Fibroblast of skin of scalp (primary cell): ENCODE measurements at places on chromosomes 4 and X.
A peak's percentile ranks its signal among the peaks of the same experiment; 100 is the strongest.

- no peak for DNase-seq
Measured at GRCh38 chrX:42028109-42028508, 104.8 kb upstream of the CASK start.

GRCh38 chr4:154490234-154490582 is 1.4 kb downstream of the DCHS2 start:
- no peak for DNase-seq

DNA sequence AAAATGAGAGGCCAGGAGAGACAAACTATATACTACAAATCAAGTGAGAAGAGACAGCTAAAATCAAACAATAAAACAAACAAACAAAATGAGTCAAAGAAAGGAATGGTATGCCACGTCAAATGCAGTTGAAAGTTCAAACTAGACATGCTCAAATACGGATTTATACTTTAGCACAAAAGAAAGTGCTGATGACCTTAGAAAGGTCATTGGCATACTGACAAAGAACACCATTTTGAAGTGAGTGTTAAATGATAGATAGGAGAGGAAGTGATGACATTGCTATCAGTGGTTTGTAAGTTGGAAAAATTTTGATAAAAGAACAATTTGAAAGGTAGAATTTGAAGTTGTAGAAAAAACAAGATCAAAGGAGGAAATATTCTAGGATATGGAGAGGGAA is 55.3 kb downstream of the TECRL start:
- no peak for DNase-seq

GRCh38 chr4:68736813-68737212 is 66.4 kb upstream of the UGT2B15 start:
- DNase-seq = no peak

- DNase-seq = no peak
Measured at GRCh38 chrX:28756175-28756574, 168.9 kb downstream of the IL1RAPL1 start.

GRCh38 chr4:5474756-5475155 is 233.6 kb downstream of the EVC2 start:
- no peak for DNase-seq

GRCh38 chrX:40154250-40154852 is 56.6 kb upstream of the BCOR start:
- DNase-seq = peak; percentile 39

GRCh38 chr4:173124209-173124865 is 44.3 kb upstream of the GALNT7 start:
- DNase-seq = no peak

DNA sequence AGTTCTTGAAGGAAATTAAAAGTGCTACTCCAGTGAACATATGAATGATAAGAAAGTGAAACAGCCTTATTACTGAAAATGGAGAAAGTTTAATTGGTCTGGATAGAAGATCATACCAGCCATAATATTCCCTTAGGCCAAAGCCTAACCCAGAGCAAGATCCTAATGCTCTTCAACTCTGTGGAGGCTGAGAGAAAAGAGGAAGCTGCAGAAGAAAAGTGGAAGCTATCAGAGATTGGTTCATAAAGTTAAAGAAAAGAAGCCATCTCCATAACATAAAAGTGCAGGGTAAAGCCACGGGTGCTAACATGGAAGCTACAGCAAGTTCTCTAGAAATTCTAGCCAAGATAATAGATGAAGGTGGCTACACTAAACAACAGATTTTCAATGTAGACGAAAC is 85.5 kb upstream of the ATOH1 start:
- DNase-seq = no peak

DNA sequence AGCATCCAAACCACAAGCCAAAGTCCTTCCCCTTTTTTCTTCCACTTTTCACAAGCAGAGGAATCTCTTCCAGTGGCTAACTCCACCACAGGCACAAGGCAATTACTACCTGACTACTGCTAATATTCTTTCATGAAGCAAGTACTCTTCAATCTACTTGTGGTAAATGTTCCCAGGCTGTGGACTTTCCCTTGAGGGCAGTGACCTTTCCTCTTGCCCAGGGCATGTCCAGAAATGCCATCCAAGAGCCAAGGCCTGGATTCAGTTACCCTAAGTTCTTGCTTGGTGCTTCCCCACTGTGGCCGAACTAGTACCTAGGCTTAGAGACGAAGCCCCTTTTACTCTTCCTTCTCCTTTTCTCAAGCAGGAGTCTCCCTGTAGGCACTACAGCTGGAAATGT is 400.7 kb downstream of the DCAF12L2 start:
- DNase-seq = no peak

- DNase-seq = no peak
Measured at GRCh38 chrX:139691843-139692505, 16.0 kb downstream of the MCF2 start.

DNA sequence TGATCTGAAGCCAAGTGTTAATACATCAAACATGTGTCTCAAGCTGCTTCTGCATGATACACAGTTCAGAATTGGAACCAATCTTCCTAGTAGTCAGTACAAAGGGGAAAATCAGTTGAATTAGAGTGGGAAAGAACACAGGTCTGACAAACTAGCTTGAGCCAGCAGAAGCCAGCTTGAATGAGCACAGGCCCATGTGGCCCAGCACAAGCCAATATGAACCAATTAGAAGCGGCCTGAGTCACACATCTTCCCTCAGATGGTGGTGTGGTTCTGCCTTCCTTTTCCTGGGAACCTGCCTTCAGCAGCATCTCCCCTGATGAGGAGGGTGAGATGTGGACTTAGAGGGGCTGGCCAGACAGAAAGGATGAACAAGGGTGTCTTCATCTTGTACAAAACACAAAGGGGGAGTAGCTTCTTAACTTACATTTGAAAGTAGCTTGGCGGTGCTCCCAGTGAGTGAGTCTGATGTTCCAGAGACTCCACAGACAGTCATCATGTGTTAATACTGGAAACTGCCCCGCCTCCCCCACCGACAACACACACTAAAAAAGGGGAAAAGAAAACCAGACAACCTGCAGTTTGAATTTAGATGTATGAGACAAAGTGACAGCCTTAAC is 72.0 kb downstream of the FRMPD4 start:
- peak; percentile 53 for DNase-seq
